Activated CD8-positive, alpha-beta memory T cell treated with anti-CD3 and anti-CD28 coated beads for 4 hours (primary cell): ENCODE measurements at places on chromosomes 11 and 22.

DNA sequence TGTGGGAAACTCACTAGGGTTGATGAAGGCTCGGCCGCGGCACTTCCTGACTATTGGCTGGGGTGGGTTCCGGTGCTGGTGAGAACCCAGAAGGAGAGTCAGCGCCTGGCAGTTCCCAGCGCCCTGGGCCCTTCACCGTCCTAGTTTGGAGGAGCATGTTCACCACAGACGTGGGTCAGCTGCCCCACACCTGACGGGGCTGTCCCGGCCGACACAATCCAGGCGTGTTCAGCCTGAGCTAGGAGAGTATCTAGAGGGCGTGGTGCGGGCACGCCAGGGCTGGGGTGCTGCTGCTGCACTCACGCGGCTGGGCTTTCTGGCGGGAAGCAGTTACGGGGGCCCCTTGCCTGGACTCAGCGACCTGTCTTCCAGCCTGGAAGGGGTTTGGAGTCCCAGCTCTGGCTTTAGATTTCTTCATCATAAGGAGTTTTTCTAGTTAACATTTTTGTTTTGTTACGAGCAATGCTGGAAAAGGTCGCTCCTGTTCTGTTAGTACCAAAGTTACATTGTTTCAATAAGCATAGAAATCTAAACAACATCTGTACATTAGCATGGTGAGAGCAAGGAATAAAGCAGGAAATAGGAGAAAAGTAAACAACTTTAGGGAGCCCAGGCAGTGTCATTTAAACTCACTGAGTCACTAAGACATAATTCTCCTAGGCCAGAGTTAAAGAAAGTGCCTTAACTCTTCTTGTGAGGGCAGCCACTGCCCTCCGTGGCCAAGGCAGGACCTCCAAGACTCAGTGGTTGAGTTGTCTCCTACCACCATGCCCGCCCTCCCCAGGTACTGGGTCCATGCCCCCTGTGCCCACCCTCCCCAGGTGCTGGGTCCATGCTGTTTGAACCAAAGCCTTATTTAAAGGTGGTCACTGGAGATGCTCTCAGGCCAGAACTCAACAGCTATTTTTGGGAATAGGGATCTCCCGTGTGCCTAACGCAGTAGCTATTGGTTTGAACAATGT lies 12.1 kb upstream of the ADORA2A start:
- DNase-seq = no peak

DNA sequence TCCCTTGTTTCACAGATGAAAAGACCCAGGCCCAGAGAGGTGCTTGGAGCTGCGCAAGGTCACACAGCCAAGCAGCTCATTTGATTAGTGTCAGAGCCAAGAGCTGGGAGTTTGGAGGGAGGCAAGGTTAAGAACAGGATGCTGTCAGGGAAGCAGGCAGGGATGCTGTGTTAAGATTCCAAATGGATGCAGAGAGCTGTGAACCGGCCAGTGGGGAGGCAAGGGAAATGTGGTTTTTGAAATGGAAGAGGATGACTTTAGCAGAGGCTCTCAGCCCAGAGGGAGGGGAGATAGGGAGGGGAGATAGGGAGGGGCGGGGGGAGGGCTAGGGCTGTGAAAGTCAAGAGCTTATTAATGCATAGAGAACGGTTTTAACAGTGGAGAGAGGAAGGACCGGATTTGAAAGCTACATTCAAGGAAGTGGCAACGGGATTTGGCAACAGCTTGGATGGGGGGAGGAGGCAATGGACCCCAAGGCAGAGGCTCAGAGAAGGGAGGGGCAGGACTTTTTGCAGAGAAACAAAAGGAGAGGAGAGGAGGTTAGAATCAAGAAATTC lies 13.0 kb downstream of the RTN4RL2 start:
- no peak for DNase-seq

GRCh38 chr11:30487200-30487898 lies 98.8 kb downstream of the MPPED2 start:
- no peak for DNase-seq

GRCh38 chr11:124483422-124483821 lies 37.9 kb upstream of the OR8B8 start:
- no peak for DNase-seq

DNA sequence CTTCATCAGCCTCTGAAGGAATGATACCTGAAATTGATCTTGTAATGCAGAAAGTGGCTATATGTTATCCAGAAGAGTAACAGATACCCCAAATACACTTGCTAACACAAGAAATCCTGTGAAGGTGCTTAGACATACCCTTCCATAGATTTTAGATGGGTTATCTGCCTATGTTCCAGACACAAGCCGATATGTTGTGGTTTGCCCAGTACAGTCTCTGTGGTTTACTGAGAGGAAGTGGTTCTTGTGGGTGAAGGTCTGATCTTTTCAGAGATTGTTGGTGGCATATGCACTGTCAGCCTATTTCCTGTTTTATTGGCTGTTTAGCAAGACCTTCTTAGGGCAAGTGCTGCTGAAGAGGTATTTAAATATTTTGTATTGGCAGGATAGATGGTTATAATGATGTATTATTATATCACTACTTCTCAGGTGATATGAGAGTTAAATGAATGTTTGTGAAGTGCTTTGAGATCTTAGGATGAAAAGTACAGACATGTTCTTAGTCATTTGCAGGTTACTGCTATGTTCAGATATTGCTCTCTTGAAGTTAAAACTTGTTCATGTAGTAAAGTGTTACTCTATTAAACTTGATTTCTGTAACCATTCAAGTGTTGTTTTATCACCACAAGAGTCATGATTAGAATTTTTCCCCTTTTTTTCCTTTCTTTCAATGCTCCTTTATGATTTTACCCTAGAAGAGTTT lies 8.2 kb downstream of the ARHGEF12 start:
- no peak for DNase-seq

DNA sequence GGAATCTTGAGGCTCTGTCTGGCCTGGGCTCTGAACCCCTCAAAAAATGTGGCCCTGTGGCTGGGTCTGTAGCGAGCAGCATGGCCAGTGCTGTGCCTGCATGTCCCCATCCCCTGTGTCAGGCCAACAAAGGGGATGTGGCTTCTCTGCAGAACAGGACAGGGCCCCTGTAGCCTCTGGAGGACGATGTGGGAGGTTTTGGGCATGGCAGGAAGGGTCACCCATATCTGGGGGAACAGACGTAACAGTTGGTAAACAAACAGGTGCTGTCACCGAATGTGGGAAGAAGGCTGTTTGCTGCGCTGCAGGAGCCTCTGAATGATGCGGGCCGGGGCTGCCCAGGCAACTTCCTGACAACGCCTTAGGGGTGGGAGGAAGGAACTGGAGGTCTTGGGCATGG lies 35.0 kb downstream of the LRP5 start:
- no peak for DNase-seq

- DNase-seq = no peak
Measured at GRCh38 chr11:111562692-111563389, 22.3 kb downstream of the LAYN start.

GRCh38 chr22:19088866-19089595 lies 33.2 kb downstream of the DGCR2 start:
- DNase-seq = no peak

GRCh38 chr11:9943386-9944110 lies 279.7 kb downstream of the SWAP70 start:
- DNase-seq = no peak

DNA sequence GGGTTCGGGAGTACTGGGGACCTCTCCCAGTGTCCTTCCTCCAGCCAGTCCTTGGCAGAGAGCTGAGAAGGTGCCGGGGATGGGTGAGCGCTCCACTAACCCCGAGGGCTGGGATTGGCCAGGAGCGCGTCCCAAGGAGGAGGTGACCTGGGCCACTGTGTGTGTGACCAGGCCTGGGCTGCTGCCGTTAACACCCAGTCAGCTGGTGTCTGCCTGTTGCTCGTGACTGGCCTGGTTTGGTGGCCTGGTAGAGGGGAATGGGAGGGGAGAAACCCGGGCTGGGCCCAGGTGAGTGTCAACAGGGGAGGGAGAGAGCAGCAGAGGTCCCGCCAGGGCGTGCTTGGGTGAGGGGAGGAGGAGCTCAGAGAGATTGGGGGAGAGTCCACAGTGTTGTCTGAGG lies 29.9 kb upstream of the GRAMD4 start:
- DNase-seq = no peak

DNA sequence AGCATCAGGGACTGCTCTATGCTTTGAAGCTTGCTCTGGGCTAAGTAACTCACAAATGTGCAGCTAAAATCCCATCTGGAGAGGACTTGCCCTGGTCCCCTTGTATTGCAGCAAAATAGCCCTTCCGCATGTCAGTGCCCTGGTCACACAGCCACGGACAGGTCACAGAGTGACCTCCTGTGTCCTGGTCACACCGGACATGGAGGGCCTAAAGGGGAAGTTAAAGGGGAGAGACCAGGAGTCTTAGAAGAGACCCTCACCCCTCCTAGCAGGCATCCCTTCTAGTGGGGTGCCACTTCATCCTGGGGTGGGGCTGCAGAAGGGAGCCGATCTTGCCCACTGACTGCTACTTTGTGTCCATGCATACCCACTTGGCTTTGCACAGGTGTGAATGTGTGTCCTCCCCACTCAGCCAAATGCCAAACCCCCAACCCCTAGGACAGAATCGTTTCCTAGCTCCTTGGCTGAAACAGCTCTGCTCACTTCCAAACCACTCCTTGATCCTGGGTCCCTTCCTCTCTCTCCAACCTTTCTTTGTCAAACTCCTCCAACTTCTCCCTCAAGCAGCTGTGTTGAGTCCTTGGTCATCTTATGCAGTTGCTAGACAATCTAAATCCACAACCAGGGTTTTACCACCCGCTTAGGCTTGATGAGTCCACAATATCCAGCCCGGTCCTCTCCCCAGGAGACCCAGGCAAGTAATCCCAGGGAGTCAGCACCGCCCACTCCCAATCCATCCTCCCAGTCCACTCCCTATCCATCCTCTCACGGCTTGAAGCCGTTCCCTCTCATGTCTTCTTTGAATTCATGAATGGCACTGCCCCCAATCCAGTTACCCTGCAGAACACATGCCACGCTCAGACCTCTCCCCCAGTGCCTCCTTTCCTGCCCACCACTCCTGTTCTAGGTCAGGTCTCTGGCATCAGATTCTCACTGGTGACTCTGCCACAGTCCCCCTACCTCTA lies 3.3 kb upstream of the FXYD6 start:
- no peak for DNase-seq

- DNase-seq = no peak
Measured at GRCh38 chr11:117724104-117724503, 72.9 kb downstream of the DSCAML1 start.

- DNase-seq = no peak
Measured at GRCh38 chr11:11898648-11899047, 56.9 kb downstream of the USP47 start.

DNA sequence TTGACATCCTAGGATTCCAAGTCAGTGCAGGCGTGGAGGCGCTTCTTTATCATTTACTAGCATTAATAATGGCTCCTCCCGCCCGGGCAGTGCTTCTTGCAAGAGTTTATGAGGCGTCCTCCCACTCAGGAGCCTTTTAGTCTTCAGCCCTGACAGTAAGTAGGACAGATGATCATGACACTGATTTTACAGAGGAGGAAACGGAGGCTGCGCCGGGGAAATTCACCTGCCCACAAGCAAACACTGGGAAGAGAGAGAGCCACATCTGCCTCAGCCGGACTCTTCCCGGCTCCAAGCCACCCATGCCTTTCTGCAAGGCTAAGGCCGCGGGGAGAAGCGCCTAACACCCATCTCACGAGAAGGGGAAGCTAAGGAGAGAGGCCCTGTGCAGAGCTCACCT lies 35.9 kb downstream of the KIAA0930 start:
- no peak for DNase-seq

GRCh38 chr11:62146476-62147200 lies 22.8 kb downstream of the INCENP start:
- DNase-seq = no peak

GRCh38 chr11:79447038-79447786 lies 6.4 kb upstream of the TENM4 start:
- no peak for DNase-seq

DNA sequence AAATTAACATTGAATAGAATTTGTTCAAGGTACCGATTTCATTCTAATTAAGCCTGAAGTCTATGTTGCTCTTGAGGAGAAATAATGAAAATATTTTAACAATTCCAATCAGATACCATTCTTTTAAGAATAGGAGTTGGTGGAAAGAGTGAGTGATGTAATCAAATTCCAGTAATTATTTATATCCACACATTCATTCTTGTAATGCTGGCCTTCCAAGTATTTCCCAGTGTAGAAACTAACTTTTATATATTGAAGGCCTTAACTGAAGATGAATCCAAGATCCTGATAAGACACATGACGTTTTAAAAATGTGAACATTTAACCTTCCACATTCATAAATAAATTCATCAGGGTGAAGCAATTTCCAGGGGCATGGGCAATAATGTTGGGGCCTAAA lies 36.6 kb upstream of the PAX6 start:
- no peak for DNase-seq
